Effector memory CD8-positive, alpha-beta T cell (primary cell): ENCODE measurements at places on chromosomes 2 and 18.

GRCh38 chr18:43661570-43661969 lies 384.3 kb upstream of the SYT4 start:
- DNase-seq, result no peak

GRCh38 chr18:34631093-34631966 lies 78.8 kb upstream of the DTNA start:
- DNase-seq, result no peak

DNA sequence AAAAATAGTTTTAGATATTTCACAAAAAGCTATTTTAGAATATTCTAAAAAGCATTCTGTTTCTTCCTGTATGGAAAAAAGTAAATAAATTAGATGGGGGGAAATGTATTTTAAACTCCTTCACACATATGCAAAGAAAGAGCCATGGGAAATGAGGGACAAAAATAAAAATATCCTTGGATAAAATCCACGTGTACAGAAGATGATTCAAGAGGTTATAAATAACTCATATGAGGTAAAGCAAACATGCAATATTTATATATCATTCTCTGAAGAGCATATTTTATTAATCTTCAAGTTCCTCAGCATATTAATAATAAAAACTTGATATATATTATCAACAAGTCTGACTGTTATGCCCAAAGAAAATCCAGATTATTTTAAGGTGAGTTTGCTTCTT lies 8.8 kb upstream of the GFPT1 start:
- DNase-seq, result no peak

DNA sequence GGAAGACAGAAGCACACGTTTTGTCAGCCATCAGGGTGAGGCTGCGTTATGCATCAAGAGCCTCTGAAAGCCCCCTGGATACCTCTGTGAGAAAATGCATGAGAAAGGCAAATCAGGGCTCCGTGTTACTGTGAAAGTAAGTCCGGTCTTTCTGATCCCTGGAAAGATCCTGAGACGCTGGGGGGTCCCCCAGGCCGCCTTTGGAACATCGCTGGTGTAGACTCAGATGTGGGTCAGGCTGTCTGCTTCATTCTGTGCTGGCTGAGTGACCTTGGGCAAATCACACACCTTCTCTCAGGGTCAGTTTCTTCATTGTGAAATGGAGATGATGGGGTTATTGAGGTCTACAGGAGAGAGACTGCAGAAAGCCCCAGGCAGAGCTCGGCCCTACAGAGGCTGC lies 42.0 kb upstream of the HS6ST1 start:
- no peak for DNase-seq

GRCh38 chr2:216554755-216555154 lies 56.1 kb downstream of the RPL37A start:
- no peak for DNase-seq
